LoVo (cell line): ENCODE measurements at places on chromosomes 2 and 18.

GRCh38 chr2:55931281-55931680, 7.7 kb upstream of the EFEMP1 start:
- no peak for DNase-seq

DNA sequence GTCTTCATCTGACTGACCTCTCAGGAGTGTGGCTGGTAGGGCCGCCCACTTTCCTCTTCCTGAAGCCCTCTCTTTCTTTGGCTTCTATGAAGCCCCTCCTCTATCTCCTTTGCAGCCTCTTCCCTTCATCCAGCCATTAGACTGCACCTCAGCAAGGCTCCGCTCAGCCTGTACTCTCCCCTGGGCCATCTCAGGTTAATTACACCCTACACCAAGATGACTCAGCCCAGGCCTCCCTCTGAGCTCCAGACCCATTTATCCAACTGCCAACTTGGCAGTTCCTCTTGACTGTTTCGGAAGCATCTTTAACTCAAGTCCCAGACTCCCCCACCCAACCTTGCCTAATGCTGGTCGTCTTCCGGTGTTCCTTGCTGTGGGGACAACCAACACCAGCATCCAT, 5.8 kb upstream of the WNT6 start:
- peak; percentile 21 for DNase-seq

- no peak for DNase-seq
These were observed 37.5 kb upstream of the SEMA4C start for GRCh38 chr2:96907115-96908041.

DNA sequence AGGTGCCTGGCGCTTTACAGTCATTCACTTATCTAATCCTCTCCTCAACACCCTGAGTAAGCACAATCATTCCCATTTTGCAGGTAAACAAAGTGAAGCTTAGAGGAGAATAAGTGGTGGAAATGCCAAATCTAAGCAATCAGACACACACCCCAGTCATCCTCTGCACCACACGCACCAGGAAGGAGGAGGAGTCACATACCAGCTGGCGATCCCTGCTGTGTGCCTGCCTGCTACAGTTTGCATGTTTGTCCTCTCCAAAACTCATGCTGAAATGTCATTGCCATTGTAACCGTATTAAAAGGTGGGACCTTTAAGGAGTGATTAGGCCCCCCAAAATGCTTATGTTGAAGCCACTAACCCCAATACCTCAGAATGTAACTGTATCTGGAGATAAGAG, 93.7 kb downstream of the LOXHD1 start:
- DNase-seq, result no peak

DNA sequence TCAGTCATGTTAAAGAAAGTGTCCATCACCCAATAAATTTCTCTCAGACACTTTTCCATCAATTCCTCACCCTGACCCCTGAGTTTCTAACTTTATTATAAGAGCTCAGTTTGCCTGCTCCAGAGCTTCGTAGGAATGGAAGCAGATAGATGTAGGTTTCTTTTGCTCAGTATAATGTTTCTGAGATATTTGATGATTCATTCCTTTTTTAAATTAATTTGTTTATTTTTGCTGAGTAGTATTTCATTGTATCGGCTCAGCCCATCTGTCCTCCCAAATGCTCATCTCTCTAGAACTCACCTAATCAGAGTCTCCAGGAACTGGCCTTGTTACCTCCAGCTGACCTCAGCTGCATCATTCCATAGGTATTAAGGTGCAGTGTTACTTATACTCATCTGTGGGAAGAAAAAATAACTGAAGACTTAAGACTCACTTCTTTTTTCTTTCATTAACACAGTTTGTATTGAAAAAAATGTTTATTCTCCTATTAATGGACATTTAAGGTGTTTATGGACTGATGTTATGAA, 11.9 kb upstream of the BCL2L11 start:
- DNase-seq, result no peak

GRCh38 chr2:98350411-98350810, 4.2 kb downstream of the CNGA3 start:
- DNase-seq, result no peak

DNA sequence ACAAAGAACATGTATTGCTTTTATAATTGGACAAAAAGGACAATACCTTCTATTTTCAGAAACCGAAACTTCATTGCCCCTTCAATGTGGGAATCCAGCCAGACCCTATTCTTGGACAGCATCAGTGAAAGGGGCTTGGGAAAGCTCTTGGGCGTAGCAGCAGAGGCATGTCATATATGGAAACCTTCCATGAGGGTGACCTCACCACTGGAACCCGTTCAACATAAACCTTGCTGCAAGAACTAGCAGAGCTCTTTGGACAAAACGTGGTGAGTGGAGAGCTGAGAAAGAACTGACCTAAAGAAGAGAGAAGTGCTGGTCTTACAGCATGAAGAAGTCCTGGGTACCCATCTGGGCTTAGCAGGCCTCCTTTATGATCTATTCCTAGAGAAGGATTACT, 22.7 kb upstream of the ACTG2 start:
- DNase-seq, result no peak

DNA sequence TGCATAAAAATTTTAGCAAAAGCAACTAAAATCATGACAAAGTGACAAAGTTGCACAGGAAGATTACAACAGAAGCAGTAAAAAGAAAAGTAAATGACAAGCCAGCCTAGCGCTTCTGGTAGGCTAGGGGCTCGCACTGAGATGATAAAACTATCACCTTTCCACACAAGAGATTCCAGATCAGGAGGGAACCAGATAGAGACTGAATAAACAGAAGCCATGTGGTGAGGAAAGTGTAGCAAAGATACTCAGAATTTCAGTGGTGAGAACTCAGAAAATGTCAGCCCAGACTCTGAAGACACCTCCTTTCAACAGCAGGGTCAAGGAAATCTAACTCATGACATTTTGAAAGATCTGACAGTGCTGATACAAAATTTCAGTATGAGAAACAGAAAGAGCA, 77.4 kb upstream of the DNAJC10 start:
- DNase-seq, result no peak

GRCh38 chr2:110707386-110707965, 24.9 kb upstream of the ACOXL start:
- no peak for DNase-seq

DNA sequence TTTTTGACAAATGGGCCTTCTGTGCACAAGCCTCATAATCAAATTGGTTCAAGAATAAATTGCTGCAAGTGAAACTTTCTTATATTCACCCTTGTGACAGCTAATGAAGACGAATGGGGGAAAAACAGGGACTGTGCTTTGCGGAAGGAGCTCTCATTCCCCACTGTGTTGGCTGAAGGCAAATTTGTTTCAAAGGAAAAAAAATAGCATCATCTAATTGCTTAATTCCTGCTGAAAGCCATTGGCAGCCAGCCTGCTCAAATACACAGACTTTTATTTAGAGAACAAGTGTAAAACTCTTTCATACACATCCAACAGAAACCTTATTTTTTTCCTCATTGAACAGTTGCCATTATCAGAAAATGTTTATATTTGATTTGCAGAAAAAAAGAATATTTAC, 172.3 kb downstream of the ARL6IP6 start:
- DNase-seq, result no peak

GRCh38 chr2:21820271-21820670, 696.5 kb downstream of the TDRD15 start:
- no peak for DNase-seq

DNA sequence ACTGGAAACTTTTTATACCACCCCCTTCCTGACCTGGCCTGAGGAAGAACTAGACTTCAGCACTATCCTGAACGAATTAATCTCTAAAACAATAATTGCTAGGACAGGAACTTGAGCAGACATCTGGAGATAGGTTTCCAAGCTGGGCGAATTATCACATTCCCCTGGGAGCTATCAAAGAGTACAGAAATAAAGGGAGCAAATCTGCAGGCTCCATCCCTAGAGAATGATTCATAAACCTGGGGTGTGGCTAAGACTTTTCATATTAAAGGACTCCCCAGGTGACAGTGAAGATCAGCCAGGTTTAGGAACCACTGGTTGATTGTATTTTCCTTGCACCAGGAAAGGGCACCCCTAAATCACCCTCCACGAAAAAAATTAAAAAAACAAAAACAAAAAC, 105.6 kb upstream of the NOL4 start:
- no peak for DNase-seq

GRCh38 chr2:172162225-172162733, 59.6 kb upstream of the DLX2 start:
- no peak for DNase-seq

- no peak for DNase-seq
These were observed 456.2 kb downstream of the SPAG16 start for GRCh38 chr2:213740453-213740852.
